ENCODE measurements at places on chromosomes 16 and 17. TPM values are rescaled to one million over a fixed set of nuclear protein-coding genes. Genes with fewer than 3 reads are reported as not detected.

Gene MYH13
- total RNA-seq = not detected

Gene MAF
- 0.46 TPM for total RNA-seq

Gene ARL5C
- not detected for total RNA-seq

Gene KRTAP9-2
- not detected for total RNA-seq

Gene SMIM22
- not detected for total RNA-seq

DNA sequence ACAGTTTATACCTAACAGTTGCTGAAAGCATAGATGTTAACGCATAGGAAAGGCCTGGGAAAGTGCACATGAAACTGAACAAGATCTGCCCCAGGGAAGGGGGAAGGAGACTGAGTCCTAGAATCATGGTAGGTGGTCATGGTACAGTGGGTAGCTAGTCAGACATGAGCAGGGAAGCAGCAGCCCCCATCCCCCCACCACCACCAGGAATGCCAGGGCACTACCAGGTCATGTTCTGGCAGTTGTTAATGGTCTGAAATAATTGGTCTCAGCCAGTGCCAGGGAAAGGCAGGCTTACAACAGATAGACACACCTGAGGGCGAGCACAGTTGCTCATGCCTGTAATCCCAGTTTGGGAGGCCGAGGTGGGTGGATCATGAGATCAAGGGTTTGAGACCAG is 185.2 kb downstream of the CPPED1 start:
- DNase-seq = no peak
- H3K4me1 ChIP-seq = no peaks in the 10 kb centered on the region
- H3K27ac ChIP-seq = no peak overlapping the region
- H3K36me3 ChIP-seq = no peaks in the 10 kb centered on the region
- no peaks in the 10 kb centered on the region for H3K27me3 ChIP-seq

DNA sequence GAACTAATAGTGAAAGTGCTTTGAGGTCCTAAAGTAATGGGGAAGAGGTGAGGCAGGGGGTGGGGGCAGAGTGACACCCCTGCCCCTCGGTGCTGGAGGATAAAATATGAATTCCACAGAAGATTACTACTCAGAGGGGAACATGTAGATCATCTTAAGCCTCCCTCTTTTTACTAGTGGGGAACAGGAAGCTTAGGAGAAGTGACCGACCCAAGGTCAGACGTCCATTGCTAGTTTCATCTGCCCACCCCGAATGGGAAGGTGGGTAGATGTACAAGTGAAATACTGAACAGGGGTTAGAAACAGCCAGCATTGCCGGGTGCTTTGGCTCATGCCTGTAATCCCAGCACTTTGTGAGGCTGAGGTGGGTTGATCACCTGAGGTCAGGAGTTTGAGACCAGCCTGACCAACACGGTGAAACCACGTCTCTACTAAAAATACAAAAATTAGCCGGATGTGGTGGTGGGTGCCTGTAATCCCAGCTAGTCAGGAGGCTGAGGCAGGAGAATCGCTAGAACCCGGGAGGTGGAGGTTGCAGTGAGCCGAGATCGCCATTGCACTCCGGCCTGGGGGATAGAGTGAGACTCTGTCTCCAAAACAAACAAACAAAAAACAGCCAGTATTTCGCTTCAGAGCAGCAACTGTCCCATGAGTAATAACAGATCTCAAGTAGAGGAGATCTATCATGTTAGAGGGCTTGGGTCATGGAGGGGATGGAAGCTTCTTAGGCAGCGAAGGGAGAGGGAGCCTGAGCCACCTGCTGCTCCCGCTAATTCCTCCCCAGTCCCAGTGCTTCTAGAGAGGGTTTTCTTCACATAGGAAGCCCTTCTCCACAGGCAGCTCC is 1.2 kb upstream of the NR1D1 start:
- H3K4me1 ChIP-seq = peaks cover 32% of the 10 kb centered on the region
- DNase-seq = no peak
- peak overlapping the region; percentile 89 for H3K27ac ChIP-seq

DNA sequence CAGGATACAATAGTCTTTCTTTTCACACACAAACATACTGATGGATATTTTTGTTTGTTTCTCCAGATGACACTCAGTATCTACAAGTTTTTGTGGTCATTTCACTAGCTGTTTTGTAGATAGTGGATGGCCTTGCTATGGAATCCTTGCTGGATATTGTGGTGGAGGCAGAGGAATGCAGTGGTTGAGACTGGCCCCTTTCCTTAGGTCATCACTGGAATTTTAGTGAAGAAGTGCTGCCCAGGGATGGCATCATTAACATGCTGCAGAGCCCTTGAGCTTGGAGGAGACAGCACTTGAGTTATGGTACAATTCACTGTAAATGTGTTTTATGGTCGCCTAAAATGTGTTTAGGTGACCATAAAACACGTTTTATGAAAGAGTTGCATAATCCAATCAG is 455.9 kb upstream of the HSBP1 start:
- H3K4me3 ChIP-seq = no peak overlapping the region
- no peaks in the 10 kb centered on the region for H3K36me3 ChIP-seq
- no peak overlapping the region for H3K27ac ChIP-seq
- DNase-seq = no peak

GRCh38 chr17:46136820-46137219 is 56.4 kb downstream of the KANSL1 start:
- peaks cover 3% of the 10 kb centered on the region for H3K4me1 ChIP-seq
- no peaks in the 10 kb centered on the region for H3K36me3 ChIP-seq
- H3K27ac ChIP-seq = no peak overlapping the region
- no peaks in the 10 kb centered on the region for H3K27me3 ChIP-seq
- H3K4me3 ChIP-seq = no peak overlapping the region

GRCh38 chr16:12059216-12059769 is 82.8 kb downstream of the SNX29 start:
- H3K27me3 ChIP-seq = no peaks in the 10 kb centered on the region
- H3K27ac ChIP-seq = no peak overlapping the region
- H3K4me3 ChIP-seq = no peak overlapping the region
- H3K36me3 ChIP-seq = no peaks in the 10 kb centered on the region
- DNase-seq = no peak
